ENCODE measurements at places on chromosomes 3 and 15. TPM values are rescaled to one million over a fixed set of nuclear protein-coding genes. Genes with fewer than 3 reads are reported as not detected.

The CADPS gene
- not detected for total RNA-seq

The MYEF2 gene
- total RNA-seq, result 8.9 TPM

The RNU5B-1 gene
- total RNA-seq, result not detected

The ISG20 gene
- 21.8 TPM for total RNA-seq

The NEK10 gene
- total RNA-seq, result 1.1 TPM

The MYLK gene
- total RNA-seq, result 0.14 TPM

The TMEM212 gene
- total RNA-seq, result not detected

The OR5K2 gene
- total RNA-seq, result not detected

The HTR3C gene
- total RNA-seq, result not detected

DNA sequence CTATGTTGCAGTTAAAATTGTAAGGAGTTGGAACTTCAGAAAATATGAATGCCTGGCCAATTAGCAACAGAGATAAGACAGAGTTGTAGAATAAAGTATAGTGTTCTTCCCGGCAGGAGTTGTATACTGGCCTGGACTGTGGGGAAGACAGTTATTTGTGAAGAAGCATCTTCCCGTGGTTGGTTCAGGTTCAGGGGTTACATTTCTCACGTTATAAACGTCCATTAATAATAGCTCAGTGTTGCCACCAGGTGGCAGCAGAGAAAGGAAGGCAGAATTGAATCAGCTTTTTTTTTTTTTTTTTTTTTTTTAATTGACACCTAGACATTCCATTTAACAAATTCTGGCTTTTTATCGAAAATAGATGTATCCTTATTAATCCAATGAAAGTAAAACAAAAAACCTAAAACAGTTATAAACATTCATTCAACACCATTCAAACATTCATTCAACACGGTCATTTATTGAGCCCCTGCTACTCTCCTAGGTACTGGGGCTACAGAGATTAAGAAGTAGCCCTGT lies 66.4 kb upstream of the NR2E3 start:
- DNase-seq, result peak; percentile 71
- no peak overlapping the region for H3K27ac ChIP-seq
- H3K4me3 ChIP-seq, result no peak overlapping the region
- H3K4me1 ChIP-seq, result no peaks in the 10 kb centered on the region
- peaks cover 12% of the 10 kb centered on the region for H3K27me3 ChIP-seq

DNA sequence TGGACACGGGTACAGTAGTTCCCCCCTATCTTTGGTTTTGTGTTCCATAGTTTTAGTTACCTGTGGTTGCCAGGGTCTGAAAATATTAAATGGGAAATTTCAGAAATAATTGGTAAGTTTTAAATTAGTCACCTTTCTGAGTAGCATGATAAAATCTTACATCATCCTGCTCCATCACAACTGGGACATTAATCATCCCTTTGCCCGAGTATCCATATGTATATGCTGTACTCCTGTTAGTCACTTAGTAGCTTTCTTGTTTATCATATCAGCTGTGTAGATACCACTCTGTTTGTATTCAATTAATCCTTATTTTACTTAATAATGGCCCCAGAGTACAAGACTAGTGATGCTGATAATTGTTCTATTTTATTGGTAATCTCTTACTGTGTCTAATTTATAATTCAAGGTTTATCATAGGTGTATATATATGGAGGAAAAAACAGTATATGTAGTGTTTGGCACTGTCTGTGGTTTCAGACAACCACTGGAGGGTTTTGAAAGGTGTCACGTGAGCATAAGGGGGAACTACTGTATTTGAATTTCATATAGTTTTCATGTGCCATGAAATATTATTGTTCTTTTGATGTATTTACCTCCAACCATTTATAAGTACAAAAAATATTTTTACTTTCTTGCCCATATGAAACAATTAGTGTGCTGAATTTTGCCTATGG lies 41.4 kb downstream of the CTDSPL2 start:
- no peak overlapping the region for H3K4me3 ChIP-seq
- H3K4me1 ChIP-seq, result peaks cover 19% of the 10 kb centered on the region
- no peaks in the 10 kb centered on the region for H3K27me3 ChIP-seq

DNA sequence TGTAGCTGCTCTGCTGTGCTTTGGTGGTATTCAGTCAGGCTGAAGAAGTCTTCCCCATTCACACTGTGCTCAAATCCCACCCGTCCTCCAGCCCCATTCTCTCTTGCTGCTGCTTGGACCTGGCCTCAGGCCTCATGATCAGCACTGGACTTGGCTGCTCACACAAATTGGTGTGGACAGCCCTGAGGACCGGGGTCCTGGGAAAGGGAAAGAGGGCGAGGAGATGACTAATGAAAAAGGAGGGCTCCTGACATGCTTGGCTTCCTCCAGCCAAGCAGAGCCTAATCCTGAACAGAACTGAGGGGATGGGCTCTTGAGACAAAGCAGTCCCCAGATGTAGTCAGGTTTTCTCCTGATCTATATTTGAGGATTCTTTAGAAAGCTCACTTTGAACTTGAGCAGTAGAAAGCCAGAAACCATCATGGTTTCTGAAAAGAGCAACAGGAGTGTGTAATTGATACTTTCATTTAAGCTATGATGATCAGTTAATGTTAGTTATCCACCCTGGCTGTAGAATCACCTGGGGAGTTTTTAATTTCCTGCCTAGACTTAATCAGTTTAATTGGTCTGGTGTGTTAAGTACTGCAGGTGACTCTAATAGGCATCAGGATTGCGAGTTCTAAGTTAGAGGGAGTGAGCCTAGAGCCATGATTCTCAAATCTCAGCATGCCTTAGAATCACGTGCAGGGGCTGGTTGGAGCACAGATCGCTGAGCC lies 79.4 kb upstream of the THBS1 start:
- DNase-seq, result no peak
- H3K4me1 ChIP-seq, result peaks cover 22% of the 10 kb centered on the region
- no peak overlapping the region for H3K4me3 ChIP-seq
- no peak overlapping the region for H3K27ac ChIP-seq
- H3K27me3 ChIP-seq, result peaks cover 52% of the 10 kb centered on the region

GRCh38 chr3:18766974-18767373 lies 341.8 kb upstream of the SATB1 start:
- no peaks in the 10 kb centered on the region for H3K27me3 ChIP-seq
- no peak for DNase-seq
- no peaks in the 10 kb centered on the region for H3K36me3 ChIP-seq
- H3K27ac ChIP-seq, result no peak overlapping the region
- H3K4me1 ChIP-seq, result peaks cover 5% of the 10 kb centered on the region

GRCh38 chr3:14633819-14634424 lies 17.6 kb upstream of the CCDC174 start:
- H3K27me3 ChIP-seq, result peaks cover 17% of the 10 kb centered on the region
- no peaks in the 10 kb centered on the region for H3K4me1 ChIP-seq
- H3K27ac ChIP-seq, result no peak overlapping the region
- DNase-seq, result no peak

DNA sequence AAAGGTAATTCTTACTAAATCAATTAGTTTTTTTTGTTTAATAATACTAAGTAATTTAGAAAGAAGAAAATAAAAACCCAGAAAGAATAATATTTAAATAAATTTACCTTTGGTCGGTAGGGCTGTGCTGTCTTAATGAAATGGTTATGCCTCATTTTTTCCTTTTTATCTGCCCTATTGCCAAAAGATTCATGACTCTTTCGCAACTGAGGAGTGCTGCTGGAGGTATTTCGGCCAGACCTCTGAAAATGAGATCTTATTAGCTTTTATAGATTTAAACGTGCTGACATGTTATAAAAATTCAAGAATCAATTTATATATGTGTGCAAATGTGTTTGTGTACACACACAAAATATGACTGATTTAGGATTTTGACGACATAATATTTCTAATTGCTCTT lies 67.1 kb upstream of the USP50 start:
- no peaks in the 10 kb centered on the region for H3K4me1 ChIP-seq
- H3K4me3 ChIP-seq, result no peak overlapping the region
- H3K27ac ChIP-seq, result no peak overlapping the region
- no peaks in the 10 kb centered on the region for H3K27me3 ChIP-seq
- peaks cover 15% of the 10 kb centered on the region for H3K36me3 ChIP-seq
- DNase-seq, result no peak

DNA sequence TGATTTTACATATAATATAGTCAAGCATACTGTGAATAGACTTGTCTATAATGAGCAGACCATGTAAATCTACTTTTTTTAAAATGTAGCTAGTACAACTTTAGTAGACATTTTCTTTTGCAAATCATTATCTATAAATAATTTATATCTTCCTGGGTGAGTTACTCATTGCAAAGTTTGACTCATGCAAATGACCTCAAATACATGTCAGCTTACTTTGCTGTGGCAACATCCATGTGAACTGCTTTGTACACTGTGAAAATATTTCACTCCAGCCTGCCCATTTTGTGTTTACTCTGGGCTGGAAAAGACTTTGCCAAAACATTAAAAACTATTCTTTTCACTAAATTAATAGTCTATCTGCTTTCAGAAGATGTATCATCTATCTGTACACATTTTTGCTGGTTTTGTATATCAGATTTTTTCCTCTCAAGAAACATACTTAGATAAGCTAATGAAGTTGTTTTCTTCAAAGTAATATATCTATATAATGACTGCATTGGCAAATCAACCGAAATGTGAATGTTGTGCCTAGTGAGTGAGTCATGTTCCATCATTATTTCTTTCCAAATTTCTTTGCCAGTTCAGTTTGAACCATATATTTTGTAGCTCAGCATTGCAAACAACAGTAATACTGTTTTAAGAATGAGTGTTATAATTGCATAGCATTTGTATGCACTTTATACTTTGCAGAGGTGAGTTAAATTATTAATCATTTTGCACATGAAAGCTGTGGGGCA lies 26.5 kb downstream of the IGSF10 start:
- no peaks in the 10 kb centered on the region for H3K4me1 ChIP-seq
- peaks cover 4% of the 10 kb centered on the region for H3K36me3 ChIP-seq
- H3K4me3 ChIP-seq, result no peak overlapping the region
- H3K27ac ChIP-seq, result no peak overlapping the region
- no peaks in the 10 kb centered on the region for H3K27me3 ChIP-seq

DNA sequence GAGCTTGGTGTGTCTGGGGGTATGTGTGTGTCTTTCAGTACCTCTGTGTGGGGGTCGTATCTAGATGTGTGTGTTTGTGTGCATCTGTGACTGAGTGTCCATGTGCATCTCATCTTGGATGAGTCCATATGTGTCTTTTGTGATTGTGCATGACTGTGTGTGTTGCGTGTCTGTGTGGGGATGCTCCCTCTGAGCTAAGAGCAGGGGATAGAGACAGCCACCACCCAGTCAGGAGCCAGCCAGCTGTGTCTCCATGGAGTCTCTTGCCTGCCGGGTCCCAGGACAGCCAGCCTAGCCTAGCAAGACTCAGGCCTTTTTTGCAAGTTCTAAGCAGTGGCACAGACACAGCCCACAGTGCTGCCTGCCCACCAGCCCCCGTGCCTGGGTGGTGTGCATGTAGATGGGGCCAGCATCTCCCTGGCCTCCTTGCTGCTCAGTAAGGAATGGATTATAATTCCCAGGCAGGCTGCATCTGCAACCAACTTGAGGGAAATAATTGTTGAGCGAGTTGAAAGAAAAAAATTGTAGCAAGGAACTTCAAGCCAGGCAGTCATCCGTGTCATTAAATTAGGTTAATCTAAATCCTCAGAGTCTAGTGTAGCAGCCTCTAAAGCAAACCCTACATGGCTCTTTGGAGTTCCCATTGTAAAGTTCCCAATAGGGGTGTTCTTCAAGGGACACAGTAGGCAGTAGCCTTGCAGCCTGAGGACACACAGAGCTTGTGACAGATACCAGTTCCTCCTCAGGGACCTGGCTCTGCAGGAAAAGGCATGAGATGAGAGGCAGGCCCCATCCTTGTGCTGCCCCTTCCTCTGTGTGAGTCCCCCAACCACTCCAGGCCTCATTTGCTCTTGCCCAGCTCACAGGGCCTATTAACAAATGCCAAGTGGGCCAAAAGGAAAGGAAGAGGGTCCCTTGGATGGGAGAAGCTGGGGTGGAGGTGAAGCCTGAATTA lies 35.9 kb upstream of the MRPS22 start:
- no peaks in the 10 kb centered on the region for H3K36me3 ChIP-seq
- no peaks in the 10 kb centered on the region for H3K4me1 ChIP-seq
- H3K27ac ChIP-seq, result no peak overlapping the region
- H3K4me3 ChIP-seq, result no peak overlapping the region
- no peaks in the 10 kb centered on the region for H3K27me3 ChIP-seq

DNA sequence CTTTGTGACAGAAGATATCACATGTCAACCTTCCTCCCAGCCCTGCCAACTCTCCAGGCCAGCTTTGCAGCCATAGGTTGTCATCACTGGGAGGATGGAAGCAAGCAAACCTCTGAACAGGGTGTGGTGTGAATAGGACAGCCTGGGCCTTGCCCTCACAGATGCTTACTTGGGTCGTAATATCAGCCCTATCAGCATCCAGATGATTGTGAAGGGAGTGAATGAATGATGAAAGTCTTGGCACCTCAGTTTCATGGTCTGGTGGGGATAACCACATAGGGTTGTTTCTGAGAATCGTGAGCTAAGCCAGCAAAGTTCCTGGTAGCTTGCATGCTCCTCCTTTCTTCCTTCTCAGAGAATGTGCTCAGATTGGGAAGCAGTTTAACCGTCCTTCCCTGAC lies 55.1 kb upstream of the POLR2M start:
- no peaks in the 10 kb centered on the region for H3K4me1 ChIP-seq
- peaks cover 21% of the 10 kb centered on the region for H3K27me3 ChIP-seq
- H3K27ac ChIP-seq, result no peak overlapping the region
- H3K36me3 ChIP-seq, result no peaks in the 10 kb centered on the region
- DNase-seq, result no peak
- H3K4me3 ChIP-seq, result no peak overlapping the region

GRCh38 chr15:43238671-43239131 lies 17.9 kb upstream of the EPB42 start:
- peak overlapping the region; percentile 8 for H3K4me3 ChIP-seq
- no peak for DNase-seq
- H3K27ac ChIP-seq, result peak overlapping the region; percentile 75
- peaks cover 24% of the 10 kb centered on the region for H3K4me1 ChIP-seq
- no peaks in the 10 kb centered on the region for H3K36me3 ChIP-seq

- H3K4me1 ChIP-seq, result no peaks in the 10 kb centered on the region
- no peak overlapping the region for H3K4me3 ChIP-seq
- no peaks in the 10 kb centered on the region for H3K36me3 ChIP-seq
- no peak for DNase-seq
- no peaks in the 10 kb centered on the region for H3K27me3 ChIP-seq
These were observed 289.1 kb upstream of the AZI2 start for GRCh38 chr3:28637742-28638141.

DNA sequence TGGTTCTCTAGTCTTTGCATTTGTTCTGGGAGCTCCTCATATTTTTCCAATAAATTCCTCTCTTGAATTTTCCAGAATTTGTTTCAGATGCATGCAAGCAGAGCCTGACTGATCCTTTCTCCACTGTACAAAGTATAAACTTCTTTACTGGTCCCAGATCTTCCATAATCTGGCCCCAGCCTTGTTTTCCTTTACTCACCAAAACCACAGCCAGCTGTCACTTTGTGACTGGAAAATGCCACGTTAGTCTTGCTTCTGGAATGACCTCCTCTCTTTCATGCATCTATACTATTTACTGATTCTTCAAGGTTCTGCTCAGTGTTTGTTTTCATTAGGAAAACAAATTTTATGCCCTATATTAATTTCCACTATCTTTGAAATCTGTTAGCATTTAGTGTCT lies 60.4 kb upstream of the SPPL2A start:
- DNase-seq, result no peak
- H3K4me1 ChIP-seq, result no peaks in the 10 kb centered on the region
- H3K4me3 ChIP-seq, result no peak overlapping the region
- no peaks in the 10 kb centered on the region for H3K36me3 ChIP-seq

- H3K4me1 ChIP-seq, result no peaks in the 10 kb centered on the region
- H3K4me3 ChIP-seq, result no peak overlapping the region
- DNase-seq, result no peak
- H3K36me3 ChIP-seq, result no peaks in the 10 kb centered on the region
These were observed 13.1 kb upstream of the DUT start for GRCh38 chr15:48318131-48318530.

- no peak overlapping the region for H3K4me3 ChIP-seq
- H3K4me1 ChIP-seq, result peaks cover 49% of the 10 kb centered on the region
- peak overlapping the region; percentile 35 for H3K27ac ChIP-seq
These were observed 6.9 kb downstream of the NIPA2 start for GRCh38 chr15:22845289-22845900.
